ENCODE measurements at places on chromosomes 12 and 14.

DNA sequence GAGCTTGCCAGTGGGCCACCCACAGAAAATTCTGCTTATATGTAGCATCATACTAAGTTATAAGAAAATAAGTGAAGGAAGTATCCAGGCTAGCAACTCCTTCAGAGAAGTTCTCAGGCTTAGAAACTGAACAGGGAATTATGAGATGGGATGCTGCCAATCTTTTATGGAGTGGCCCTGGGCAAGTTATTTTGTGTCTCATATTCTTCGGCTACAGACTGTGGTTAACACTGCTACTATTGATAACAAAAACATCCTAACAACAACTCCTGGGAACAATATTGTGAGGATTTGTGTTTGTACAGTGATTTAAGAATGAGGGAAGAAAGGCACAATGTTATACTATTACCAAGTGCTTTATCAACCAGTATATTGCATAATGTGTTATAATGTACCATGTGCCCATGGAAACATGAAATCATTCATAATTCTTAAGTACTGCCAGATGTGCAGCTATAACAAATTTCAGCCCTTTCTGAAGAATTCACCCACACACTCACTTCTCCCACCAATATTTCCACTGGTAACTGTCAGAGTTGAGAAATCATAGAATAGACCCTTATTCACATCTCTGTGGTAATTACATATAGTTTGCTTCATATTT, 113.3 kb upstream of the SOX5 start:
- peak; percentile 36 for DNase-seq

- no peak for DNase-seq
Observed at GRCh38 chr14:100135784-100136183, 23.7 kb downstream of the DEGS2 start.

DNA sequence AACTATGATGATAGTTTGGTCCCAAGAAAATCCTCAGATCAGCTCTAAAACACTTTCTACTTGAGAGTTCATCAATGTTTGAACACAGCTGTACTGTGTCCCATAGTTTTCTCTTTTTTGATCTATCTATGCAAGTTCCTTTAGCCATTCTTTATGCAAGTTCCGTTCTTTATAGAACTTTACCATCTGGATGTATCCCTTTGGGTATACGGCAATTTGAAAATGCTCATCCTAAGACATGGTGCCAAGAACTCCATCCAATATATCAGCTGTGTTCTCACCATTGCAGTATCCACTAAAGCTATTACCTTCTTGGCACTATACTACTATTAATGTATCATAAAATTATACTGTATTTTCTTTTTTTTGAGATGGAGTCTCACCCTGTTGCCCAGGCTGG, 276.9 kb downstream of the NOVA1 start:
- DNase-seq = no peak

- DNase-seq = peak; percentile 42
Observed at GRCh38 chr14:104865081-104865630, at the start of gene CEP170B. CEP170B (plus strand) TSS chr14:104865268; CDS start chr14:104868451, 3,183 bp downstream.

GRCh38 chr12:91507754-91508153, 325.1 kb upstream of the DCN start:
- DNase-seq = peak; percentile 5

- DNase-seq = no peak
Observed at GRCh38 chr12:109082751-109083150, 10.5 kb downstream of the ALKBH2 start.
